Endodermal cell (in vitro differentiated cells): ENCODE measurements at places on chromosomes 2 and 18. TPM values are rescaled to one million over a fixed set of nuclear protein-coding genes. Genes with fewer than 3 reads are reported as not detected.

PPP1R1C gene
- total RNA-seq: 6.1 and 8.1 TPM in 2 replicates

VAMP8 gene
- 146 and 148 TPM in 2 replicates for total RNA-seq

MSTN gene
- total RNA-seq: not detected in 3 replicates

SERPINB13 gene
- not detected in 3 replicates for total RNA-seq

MRPL30 gene
- 39.1 to 47.4 TPM (median 46.1 TPM) in 3 replicates for total RNA-seq

TBR1 gene
- 2.4 TPM in 2 replicates for total RNA-seq

DNA sequence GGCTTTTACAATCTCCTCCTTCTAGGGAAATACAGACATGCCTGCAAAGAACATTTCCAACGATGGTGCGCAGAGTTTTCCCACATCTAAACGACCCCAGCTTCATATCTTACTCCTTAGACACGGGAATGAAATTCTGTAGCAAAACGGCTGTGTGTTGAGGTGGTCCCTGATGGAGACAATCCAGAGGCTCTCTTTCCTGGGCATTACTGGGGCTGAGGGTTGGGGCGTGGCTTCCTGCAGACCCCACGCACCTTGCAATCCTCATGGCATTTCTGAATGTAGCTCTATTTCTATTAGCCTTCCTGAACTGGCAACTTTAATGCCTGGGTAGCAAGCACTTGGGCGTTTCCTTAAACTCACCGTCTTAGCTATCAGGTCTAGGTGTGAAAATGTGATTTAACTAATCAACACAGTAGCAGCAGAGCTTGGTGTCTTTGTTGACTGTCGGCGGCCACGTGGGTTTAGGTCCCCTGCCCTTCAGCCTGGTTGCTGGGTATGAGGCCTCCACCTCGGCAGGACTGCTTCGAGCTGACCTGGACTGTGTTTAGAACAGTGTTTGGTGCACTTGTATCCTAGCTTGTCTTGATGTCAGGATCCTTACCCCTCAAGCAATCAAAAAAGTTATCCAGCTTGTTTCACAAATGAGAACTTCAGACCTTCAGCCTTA is 242.8 kb downstream of the GBX2 start:
- peak; percentile 40 for DNase-seq

DNA sequence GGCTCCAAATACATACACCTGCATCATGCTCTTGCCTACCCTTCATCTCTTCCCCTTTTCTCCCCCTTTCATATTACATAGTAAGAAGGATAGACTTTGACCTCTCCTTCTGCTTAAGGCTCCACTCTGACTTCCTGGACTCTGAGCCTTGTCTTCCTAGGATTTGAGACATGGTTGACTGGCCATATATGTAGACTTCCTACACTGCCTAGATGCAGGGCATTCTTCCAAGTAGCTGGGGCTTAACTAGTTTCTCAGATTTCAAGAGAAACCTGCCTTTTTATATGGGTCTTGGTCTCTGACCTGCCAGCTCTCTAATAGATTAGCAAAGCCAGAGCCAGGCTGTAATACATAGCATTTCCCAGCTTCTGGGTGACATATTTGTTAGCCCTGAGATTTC is 35.4 kb upstream of the CYP26B1 start:
- DNase-seq: no peak

DNA sequence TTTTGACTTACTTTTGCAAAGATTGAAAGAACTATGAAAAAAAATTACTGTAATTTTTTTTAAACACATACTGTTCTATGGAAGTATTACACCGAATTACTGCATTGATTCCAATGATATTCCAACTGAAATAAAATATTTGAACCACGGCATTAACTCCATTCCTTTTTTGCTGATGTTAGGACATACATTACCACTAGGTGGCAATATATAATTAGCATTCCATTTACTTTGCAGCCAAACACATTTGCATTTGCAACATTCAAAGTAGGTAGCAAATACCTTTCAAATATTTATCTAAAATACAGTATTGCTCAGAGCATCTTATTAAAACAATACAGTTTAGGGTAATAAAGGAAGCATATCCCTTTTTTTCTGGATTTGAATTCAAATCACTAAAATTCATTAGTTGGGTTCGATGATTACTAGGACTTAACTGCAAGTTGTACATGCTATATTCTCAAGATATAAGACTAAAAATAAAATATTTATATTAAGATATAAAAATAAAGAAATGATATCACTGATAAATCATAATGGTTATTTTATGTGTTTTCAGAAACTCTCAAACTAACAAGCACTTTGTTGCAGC is 31.3 kb downstream of the LANCL1 start:
- no peak for DNase-seq

DNA sequence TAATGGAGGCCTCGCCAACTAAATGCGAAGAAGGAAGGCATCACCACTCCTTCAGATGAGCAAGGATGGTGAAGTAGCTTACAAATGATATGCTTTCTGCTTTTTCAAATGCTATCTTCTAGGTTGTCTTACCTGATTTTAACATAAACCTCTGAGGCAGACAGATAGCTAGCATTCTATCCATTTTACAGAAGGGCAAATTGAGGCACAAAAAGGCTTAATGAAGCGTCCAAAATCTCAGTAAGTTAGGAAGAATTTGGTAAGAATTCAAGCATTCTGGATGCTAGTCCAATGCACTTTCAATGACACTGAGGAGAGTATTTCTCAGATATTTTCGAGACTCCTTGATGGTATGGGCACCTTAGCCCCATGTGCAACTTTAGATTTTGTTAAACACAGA is 81.8 kb downstream of the LRP2 start:
- DNase-seq: no peak

DNA sequence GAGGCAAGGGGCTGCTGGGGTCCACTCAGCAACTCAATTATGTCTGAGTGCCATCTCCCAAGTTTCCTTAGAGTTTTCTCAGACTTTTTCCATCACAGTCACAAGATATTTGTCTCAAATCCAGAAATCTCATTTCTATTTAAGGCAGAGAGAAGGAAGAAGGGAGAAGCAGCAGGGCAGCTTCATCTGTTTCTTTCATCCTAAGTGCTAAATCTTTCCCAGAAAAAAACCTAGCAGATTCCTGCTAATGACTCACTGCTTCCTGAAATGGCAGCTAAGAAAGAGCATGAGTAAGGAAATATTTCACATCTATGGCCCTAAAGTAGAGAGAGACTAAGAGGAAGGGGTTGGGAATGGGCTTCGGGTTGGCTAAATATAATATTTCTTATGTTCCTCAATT is 88.0 kb downstream of the KYNU start:
- no peak for DNase-seq

GRCh38 chr18:3329471-3329870 is 67.5 kb downstream of the MYL12B start:
- no peak for DNase-seq

GRCh38 chr2:198753101-198753500 is 704.6 kb downstream of the SATB2 start:
- no peak for DNase-seq

GRCh38 chr2:100940240-100940639 is 61.8 kb upstream of the RPL31 start:
- DNase-seq: no peak

DNA sequence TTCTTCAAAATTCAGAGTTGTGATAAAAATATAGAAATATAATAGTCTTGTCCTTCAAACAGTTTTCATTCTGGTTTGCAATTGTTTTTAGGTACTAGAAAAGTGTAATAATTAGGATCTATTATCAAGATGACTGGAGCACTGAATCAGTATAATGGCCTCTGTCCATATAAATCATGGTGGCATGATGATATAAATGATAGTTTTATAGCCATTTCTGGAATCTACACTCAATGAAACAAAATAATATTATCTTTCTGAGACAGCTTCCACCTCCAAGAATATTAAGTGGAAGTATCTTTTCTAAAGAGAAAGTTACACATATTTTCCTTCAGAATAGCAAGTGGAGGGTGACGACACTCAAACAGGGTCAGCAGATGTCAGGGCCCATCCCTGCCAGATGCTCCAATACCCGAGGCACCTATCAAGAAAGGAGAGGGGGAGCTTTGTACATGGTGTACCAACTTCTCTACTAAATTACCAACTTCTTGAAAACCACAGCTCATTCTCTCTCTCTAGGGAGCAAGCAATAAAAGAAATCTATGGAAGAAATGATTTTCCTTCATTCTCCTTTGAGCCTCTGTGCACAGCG is 882.7 kb upstream of the CHAC2 start:
- DNase-seq: no peak

- DNase-seq: no peak
These were observed 57.8 kb upstream of the SPP2 start for GRCh38 chr2:233992513-233993217.

DNA sequence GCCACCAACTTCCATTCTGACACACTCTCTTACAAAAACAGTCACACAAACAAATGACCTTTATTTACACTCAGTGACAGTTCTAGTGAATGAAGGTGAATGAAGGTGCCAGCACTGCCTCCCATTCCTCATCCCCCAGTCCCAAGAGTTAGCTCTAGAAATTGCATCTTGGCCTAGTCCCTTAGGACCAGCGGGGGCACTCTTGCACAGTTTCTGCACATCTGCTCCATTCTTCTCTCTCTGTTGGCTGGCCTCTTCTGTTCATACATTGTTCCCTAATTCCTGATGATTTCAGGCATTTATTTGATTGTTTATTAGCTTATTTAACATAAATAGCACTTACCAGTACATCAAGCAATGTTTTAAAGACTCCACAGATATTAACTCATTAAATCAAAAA is 30.9 kb downstream of the GAREM1 start:
- DNase-seq: peak; percentile 68

GRCh38 chr2:28602751-28603639 is 107.1 kb downstream of the PLB1 start:
- no peak for DNase-seq

DNA sequence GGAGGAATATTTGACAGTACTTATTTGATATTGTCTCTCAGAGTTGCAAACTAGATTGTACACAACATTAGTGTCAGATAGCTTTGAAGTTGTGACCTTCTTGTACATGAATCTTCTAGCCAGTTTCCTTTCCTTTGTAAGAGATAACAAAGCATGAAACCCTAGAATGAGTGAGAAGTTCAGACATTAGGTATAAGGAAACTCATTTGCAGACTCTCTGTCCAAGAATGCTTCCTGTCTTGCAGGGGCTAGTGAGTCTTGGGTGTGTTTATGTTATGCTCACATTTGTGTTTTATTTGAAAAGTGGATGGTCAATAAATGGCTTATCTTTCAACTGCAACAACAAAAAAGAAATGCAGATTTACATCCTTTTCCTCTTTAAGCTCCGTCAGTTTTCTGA is 1.4 kb downstream of the BOD1L2 start:
- DNase-seq: no peak

- no peak for DNase-seq
These were observed 428.3 kb downstream of the MBD2 start for GRCh38 chr18:53796040-53796729.

GRCh38 chr2:201698588-201699226 is at the start of gene MPP4:
MPP4 (minus strand) TSS chr2:201698644; CDS start chr2:201693954, 4,690 bp downstream.
- DNase-seq: no peak

DNA sequence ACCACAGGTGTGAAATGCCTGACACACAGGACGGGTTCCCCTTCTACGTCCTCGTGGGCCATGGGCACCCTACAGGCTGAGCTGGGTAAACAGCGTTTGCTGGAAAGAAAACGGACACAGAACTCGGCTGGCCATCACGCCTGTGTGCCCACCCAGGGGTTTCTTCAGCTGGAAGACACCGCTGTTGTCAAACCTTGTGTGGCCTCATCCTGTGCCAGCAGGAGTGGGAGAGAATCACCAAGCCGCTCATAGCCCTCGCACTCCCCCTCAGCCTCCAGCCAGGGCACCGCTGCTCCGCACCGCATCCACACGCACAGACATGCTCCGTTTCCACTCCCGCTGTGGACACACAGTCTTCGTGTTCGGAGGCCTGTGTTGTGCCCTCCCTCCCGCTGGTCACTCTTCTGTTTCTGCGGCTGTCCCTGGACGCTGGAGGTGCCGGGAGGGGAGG is 161.4 kb downstream of the PXDN start:
- peak; percentile 50 for DNase-seq

DNA sequence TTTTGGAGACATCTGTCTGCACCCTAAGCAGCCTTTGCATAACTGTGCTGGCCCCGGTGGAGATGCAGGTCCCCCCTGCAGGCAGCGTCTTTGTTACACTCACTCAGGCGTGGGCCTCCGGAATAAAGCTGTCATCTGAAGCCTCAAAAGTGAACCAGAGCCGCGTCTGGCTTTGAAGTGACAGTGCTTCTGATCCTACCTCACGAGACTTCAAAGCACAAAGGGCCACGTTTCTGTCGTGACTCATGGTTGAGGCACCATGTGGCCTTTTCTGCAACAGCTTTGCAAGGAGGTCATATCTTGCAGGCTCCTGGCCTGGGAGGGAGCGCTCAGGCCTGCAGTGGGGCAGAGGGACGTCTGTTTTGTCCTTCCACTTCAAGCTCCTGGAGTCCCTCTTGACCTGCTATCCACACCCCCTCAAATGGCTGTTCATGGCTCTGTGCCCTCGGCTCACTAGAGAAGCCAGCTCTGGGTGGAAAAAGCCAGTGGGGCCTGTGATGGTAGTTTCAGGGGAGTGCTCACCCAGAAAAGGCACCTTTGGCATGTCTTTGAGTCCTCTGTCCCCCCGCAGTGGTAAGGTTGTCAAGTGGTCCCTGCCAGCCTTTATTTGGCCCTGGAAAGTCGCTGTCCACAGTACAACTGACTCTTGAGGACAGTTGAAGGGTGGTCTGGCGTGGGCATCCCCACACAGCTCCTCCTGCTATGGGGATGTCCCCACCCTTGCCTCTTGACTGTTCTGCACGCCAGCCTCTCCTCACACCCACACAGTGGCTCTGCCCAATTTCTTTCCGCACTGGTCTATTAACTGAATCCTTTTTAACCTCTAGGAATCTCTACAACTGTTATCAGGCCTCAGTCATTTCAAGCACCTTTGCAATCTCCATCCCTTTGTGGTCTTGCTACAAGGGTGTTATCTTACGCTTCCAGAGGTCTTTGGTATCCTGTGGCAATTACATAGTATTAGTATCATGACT is 19.3 kb downstream of the GPR55 start:
- peak; percentile 61 for DNase-seq

DNA sequence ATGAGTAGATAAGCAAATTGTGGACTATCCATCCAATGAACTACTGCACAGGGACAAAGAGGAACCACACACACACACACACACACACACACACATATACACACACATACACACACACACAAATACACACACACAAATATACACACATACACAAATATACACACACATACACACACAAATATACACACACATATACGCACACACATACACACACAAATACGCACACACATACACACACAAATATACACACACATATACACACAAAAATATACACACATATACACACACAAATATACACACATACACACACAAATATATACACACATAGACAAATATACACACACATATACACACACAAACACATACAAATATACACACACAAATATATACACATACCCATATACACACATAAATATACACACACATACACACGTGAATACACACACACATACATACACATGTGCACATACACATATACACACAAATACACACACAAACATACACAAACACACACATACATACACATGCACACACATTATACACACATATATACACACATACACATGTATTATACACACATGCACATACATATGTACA is 19.8 kb upstream of the EFHD1 start:
- DNase-seq: no peak

DNA sequence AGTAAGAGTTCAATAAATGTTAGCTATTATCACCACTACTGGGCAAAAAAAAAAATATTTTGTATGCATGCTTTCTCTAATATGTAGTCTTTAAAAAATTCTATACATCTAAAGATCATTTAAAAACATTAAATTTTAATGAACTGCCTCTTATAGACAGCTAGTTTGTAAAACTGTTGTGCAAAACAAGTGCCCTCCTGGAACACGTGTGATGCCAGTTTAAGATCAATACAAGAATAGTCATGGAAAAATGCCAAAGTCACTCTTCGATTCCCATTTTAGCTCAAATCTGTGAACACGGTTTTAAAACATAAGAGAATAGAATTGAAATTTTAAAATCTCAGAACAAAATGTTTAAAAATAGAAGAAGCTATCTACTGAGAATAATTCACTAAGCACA is 242.5 kb upstream of the SMAD7 start:
- DNase-seq: no peak
